Hematopoietic multipotent progenitor cell (in vitro differentiated cells): ENCODE measurements at places on chromosomes 1 and 21.
A peak's percentile ranks its signal among the peaks of the same experiment; 100 is the strongest.

- no peak for DNase-seq
These were observed 24.5 kb downstream of the AK2 start for GRCh38 chr1:33012165-33012564.

DNA sequence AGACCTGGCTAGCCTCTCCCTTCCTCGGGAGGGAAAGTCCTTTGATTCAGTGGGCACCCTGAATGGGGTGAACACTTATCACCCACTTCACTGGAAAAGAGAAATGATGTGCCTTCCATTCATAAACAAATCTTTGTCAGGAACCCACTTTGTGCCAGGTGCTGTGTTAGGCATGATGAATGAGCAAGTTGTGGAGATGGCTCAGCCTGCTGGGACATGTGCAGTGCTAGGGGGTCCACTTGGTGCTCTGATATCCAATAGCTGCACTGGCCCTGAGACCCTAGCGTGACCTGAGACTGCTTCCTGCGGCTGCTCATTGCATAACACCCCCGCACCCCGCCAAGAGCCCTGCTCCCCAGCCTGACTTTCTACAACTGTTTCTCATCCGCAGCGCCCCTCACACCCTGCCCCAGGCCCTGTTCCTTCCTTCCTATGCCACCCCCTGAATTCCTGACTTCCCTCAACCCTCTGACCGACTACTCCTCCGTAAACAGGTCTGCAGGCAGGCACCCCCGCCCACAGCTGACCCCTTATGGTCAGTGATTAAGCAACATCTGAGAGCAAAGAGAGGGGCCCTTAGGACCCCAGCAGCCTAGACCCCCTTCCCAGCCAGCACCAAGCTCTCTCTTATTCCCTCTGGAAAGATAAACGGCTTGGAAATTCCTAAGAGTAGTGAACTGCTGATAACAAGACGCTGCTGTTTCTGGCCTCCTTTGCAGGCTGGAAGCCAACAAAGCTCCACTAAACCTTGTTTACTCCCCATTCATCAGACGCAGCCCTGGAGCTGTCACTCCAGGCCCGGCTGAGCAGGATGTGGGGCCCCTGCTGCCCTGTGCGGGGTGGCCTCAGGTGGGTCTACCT, 12.9 kb downstream of the CSRP1 start:
- DNase-seq: no peak

- no peak for DNase-seq
These were observed 15.9 kb downstream of the BRINP2 start for GRCh38 chr1:177186639-177187038.

GRCh38 chr1:10540277-10541005, 65.7 kb downstream of the PEX14 start:
- DNase-seq: no peak

GRCh38 chr1:50346621-50347020, 76.6 kb downstream of the DMRTA2 start:
- peak; percentile 20 for DNase-seq

DNA sequence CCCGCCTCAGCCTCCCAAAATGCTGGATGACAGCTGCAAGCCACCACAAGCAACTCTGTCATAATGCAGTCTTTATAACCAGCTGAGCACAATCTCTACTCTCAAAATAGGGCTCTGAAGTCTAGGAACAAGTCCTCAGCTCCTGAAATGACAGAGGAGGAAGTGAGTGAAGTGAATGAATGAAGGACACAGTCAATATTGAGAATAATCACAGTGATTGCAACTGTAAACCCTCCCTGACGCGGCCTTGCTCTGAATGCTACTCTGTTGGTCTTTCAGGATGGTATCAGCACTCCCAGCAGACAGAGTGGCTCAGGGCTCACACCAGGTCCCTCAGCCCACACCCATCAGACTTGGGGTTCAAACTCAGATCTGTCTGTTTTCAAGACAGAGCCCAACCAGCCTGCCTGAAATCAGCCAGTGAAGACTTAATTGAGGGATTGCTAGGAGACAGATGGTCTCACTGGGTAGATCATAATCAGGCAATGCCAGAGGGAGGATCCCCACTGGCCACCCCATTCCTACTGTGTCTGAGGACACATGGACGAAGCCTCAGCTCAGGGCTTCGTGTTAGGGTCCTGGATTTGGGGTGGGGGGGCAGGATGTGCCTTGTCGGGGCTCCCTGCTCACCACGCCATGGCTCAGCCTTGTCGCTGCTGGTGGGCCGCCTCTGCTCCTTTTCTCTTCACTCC, 20.9 kb downstream of the RNF187 start:
- DNase-seq: no peak

- DNase-seq: peak; percentile 57
These were observed 1.7 kb downstream of the RCC2 start for GRCh38 chr1:17437580-17438317.
